Glutamatergic neuron (in vitro differentiated cells): ENCODE measurements at places on chromosomes 4 and X.
A peak's percentile ranks its signal among the peaks of the same experiment; 100 is the strongest.

DNA sequence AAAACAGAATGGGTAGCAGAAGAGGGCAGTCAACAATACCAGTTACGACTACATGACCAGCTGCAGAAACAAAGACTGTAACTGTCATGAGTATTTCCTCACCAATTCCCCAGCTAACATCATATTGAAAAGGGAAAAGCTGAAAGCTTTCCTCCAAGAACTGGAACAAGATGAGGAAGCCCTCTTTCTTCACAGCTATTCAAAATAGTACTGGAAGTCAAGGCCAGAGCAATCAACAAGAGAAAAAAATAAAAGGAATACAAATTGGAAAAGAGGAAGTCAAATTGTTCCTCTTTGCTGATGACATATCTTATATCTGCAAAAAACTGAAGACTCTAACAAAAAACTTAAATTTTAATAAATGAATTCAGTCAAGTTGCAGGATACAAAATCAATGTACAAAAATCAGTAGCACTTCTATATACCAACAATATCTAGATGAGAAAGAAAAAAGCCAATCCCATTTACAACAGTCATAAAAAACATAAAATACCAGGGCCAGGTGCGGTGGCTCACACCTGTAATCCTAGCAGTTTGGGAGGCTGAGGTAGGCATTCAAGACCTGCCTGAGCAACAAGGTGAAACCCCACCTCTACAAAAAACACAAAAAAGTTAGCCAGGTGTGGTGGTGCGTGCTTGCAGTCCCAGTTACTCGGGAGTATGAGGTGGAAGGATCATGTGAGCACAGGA is 125.4 kb downstream of the ATP8A1 start:
- DNase-seq = no peak

DNA sequence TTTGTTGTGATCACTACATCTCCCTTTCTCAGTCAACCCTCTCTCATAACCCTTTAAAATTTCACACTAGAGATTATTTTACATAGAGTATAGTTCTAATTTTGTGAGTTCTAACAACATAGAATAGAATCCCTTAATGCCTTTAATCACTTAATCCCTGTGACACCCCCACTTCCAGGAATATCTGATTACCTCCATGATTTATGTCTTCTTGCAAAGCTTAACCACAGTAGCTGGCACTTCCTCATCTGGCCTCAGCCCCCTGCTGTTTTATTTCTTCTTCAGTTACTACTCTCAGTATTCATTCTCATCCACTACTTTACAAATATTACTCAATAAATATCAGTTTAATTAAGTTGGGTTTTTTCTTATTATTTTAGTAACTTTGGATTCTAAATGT is 340.9 kb downstream of the CENPC start:
- no peak for DNase-seq

GRCh38 chr4:4666693-4667621 is 125.1 kb upstream of the STX18 start:
- no peak for DNase-seq

GRCh38 chr4:53902786-53903185 is 161.6 kb downstream of the CHIC2 start:
- DNase-seq = no peak

GRCh38 chrX:40471965-40472648 is 108.7 kb upstream of the ATP6AP2 start:
- DNase-seq = no peak

DNA sequence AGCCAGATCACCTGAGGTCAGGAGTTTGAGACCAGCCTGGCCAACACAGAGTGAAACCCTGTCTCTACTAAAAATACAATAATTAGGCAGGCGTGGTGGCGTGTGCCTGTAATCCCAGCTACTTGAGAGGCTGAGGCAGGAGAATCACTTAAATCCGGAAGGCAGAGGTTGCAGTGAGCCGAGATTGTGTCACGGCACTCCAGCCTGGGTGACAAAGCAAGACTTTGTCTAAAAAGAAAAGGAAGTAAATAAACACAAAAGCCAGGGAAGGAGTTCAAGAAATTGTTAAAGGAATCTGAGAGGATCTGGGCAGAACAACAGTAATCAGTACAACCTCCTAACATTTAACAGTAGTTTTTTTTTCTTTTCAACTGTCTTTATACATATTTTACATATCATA is 48.7 kb upstream of the ARHGEF6 start:
- DNase-seq = no peak

DNA sequence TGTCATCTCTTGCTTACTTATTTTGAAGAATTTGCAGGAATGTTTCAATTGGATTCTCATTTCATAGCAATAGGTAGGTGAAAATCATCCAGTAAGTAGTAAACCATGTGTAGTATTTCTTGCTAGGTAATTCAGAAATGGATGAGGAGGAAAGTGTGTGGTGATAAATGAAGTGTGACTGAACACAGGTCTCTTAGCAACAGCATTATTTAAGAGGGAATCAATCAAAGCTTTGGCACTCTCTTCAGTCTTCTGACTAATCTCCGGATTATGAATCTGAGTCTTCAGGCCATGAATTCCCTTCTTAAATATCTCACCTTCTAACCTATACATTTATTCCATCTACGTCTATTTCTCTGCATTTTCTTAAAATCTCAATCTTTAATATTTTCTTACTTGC is 55.8 kb upstream of the ARHGAP24 start:
- DNase-seq = no peak

DNA sequence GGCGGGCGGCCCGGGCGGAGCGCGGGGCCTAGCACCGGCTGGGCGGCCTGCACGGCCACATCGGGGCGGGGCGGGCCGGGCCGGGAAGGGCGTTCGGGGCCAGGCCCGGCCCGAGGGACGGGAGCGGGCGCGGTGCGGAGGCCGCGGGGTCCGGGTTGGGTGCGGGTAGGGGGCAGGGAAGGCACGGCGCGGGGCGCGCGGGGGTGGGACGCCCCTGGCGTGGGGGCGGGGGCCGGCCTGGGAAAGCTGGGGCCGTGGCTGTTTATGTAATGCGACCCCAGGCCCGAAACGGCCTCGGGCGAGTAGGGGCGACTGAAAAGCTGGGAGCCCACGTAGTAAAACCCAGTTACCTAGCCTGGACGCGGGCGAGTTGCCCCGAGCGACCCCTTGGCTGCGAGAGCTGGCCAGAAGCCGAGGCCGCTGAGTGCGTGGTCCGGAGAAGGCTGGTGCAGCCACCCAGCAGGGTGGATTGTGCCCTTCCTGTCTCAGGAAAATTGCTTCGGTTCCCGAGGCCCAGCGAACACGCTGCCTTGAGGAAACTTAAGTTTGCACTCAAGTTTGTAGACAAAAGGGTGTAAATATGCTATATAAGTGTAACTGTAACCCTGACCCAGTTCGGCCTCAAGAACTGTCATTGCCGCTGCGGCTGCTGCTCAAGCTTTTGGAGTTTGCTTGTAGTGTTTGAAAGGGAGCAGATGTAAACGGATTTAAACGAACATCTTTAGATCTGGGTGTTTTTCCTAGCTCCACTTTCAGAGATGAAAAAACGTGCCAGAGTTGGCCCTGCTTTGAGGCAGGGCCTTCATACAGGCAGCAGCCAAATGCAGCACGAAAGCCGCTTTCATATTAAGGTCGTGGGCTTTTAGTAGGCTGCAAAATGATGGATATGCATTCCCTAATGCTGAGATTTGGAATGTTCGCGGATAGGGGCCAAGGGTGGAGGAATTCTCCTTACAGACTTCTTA is 674 bp downstream of the SEC24B start:
- DNase-seq = peak; percentile 66

GRCh38 chr4:99379571-99379970 is 27.0 kb upstream of the ADH1C start:
- no peak for DNase-seq

DNA sequence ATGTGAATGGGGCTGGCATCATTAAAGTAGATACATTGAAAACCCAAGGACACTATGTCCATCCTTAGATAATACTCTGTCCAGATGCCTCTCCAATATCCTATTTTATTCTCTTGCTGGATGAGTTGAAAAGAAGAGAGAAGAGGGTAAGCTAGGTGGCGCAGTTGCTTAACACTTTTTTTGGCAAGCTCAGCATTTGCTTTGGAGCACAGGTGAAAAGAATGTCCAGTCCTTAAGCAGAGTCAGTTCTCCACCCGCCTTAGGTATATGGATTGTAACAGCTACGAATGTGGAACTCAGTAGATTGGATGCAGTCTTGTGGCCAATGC is 208.4 kb downstream of the NWD2 start:
- no peak for DNase-seq

GRCh38 chr4:183105092-183105491 is 6.0 kb downstream of the WWC2 start:
- no peak for DNase-seq

- DNase-seq = no peak
These were observed 36.6 kb upstream of the UGT2A1 start for GRCh38 chr4:69689599-69689998.

GRCh38 chrX:48891402-48892288 is 5.9 kb downstream of the TIMM17B start:
- peak; percentile 83 for DNase-seq

DNA sequence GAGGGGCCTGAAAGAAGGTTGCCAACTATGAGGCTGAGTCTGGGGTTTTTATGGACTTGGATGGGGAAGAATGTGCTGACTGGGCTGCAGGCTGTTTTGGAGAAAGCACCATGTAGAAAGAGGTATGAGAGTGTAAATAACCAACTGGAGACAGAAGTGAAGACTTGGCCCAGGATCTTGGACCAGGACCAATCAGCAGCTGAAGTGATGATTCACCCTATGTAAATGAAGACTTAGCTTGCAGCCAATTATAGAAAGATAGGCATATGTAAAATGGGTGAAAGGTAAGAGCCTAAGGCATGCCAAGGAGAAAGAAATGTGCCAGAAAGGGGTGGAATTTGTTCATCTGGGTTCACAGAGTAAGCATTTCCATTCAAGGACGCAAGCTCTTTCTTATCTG is 856.7 kb upstream of the PRKX start:
- no peak for DNase-seq

GRCh38 chr4:898869-899555 is 33.1 kb downstream of the GAK start:
- DNase-seq = no peak
